Activated naive CD4-positive, alpha-beta T cell treated with anti-CD3 and anti-CD28 coated beads, Interleukin-2, amount 50 U/mL, for 72 hours (primary cell): ENCODE measurements at places on chromosomes 11 and 22. TPM values are rescaled to one million over a fixed set of nuclear protein-coding genes. Genes with fewer than 3 reads are reported as not detected.
A peak's percentile ranks its signal among the peaks of the same experiment; 100 is the strongest.

APOA4 gene
- total RNA-seq: not detected

DNA sequence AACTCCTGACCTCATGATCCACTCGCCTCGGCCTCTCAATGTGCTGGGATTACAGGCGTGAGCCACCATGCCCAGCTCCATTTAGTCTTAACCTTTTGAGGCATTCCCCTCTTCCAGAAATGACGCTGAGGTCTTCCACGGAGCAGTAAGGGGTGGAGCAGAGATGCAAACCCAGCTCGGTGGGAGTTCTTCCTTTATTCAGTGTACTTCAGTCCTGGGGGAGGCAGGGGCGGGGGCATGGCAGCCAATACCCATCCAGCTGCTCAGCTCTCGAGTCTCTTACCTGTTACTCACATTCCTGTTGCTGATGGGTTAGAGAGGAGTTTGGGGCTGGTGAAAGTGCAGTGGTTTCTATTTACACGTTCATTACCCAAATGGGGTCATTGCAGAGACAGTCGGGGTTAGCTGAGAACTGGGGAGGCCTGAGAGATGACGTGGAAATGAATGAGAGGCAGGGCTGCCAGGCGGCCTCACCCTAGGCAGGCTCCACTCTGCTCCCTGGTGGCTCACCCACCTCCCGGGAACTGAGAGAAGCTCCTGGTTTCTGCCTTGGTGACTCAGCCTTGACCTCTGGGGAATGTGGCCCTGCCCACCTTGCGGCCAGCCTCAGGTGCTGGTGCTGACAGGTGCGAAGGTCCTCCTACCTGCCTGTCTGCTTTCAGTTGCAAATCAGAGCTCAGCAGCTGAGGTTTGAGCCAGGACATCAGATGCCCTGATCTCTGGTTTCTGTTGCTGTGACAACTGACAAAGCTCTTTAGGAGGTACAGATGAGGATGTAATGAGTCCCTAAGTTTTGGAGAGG, 13.4 kb upstream of the ST14 start:
- DNase-seq: no peak

GRCh38 chr11:44760477-44760872, 33.7 kb downstream of the TSPAN18 start:
- no peak for DNase-seq

GP1BB gene
- total RNA-seq: not detected

DNA sequence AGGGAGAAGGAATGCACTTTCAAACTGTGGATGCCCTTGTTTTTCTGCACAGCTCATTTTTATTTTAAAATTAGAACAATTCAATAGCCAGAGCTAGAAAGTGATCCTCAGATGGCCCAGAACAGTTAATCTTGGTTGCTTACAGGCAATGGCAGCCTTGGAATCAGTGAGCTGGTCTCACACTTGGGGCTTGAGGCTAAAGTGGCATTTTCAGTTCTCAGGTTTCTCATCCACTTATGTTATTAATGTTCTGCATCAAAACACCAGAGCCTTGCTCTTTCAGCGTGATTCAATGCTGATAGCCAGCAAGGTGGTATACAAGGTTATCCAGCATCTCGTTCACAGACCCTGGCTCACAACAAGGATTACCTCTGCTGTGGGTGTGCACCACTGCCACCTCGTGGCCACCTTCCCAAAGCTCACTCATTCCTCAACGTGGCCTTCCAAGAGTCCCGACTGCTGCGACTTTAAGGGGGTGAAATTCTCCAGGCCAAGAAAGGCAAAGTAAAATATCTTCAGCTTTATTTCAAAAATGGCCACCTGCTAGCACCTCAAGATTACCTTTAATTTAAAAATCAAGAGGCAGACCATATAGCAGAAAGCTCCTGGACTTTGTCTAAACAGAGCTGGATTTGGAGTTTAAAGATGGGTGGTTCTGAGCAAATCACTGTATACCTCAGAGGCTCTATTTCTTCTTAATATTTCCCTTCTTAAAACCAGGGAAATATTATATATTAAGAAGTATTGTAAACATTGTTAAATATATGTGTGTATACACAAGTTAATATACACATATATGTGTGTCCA, 34.2 kb upstream of the FSHB start:
- peak; percentile 42 for DNase-seq

GRCh38 chr22:30241576-30242371, 4.8 kb downstream of the LIF start:
- DNase-seq: no peak

DNA sequence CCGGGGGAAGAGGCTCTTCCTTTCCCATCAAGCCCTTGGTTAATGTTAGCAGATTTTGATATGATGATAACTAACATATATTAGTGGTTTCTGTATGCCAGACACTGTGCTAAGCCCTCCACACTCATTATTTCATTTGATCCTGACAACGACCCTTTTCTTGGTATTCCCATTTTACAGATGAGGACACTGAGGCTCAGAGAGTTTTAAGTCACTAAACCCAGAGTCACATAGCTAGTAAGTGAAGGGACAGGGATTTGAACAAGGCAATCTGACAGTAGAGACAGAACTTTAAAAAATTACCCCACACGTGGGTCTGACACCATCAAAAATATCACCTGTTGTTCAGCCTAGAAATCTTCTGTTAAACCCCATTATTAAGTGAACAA, 22.4 kb downstream of the POU2AF1 start:
- DNase-seq: no peak

DNA sequence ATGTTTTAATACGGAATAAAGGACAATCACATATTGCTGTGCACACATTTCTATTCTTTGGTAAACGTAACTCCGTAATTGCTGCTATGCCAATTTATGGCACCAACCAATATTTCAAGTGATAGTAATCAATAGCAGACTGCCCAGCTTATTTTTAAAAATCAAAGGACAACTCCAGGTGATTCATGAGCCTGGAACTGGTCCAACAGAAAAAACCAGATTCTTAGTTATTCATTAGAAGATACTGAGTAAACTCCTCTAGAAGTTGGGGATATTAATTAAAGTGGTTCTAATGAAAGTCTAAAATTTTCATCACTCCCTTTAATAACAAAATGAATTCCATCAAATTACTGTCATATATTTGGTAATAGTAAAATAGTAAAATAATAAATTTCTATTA, 9.4 kb upstream of the OR52H1 start:
- DNase-seq: no peak
